ENCODE measurements at places on chromosomes 4 and X.

DNA sequence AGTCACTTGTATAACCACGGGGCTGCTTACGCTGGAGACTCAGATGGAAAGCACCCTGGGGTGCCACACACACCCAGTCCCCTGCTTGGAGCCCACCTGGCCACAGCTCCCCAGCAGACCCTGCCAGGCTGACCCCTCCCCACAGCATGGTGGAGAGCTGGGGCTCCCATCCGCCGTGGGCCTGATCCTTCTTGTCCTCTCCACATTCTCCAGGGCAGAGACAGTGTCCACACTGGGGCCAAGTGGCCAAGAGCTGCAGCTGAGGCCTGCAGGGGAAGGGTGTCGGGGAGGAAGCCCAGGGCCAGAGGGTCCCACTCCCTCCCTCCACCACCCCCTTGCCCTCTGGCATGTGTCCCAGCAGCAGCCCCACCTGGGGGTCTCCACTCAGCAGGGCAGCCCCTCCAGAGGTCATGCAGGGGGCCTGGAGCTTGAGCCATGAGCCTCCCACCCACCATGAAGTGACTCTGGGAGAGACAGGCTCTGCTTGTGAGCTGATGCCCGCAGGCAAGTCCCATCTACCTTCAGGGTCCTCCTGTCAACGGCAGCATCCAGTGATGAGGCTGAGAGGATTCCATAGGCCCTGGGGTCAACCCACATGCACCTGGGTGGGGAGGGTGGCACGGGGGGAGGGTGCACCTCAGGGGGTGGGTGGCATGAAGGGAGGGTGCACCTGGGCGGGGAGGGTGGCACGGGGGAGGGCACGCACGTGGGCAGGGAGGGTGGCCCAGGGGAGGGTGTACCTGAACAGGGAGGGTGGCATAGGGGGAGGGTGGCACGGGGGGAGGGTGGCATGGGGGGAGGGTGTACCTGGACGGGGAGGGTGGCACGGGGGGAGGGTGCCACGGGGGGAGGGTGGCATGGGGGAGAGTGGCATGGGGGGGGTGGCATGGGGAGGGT, 56.4 kb downstream of the FAM53A start:
- no peak for DNase-seq

GRCh38 chrX:134803060-134803459, 144.8 kb upstream of the PLAC1 start:
- DNase-seq = no peak

DNA sequence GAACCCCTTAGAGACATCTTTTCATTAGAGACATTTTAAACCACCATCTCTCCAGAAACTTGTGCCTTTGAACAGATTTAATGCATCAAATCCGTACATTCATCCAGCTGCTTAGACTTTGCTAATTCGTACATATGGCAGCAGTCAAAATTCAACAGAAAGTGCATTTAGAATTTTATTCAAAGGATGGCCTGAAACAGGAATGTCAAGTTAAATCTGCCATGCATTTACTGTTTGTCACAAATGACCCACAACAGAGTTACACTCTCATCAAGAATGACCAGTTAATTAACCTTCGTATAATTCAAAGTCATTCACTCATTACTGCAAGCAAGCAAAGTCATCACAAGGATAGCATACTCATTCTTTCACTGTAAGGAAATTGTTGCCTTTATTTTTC, 284.3 kb downstream of the SLC7A11 start:
- no peak for DNase-seq

DNA sequence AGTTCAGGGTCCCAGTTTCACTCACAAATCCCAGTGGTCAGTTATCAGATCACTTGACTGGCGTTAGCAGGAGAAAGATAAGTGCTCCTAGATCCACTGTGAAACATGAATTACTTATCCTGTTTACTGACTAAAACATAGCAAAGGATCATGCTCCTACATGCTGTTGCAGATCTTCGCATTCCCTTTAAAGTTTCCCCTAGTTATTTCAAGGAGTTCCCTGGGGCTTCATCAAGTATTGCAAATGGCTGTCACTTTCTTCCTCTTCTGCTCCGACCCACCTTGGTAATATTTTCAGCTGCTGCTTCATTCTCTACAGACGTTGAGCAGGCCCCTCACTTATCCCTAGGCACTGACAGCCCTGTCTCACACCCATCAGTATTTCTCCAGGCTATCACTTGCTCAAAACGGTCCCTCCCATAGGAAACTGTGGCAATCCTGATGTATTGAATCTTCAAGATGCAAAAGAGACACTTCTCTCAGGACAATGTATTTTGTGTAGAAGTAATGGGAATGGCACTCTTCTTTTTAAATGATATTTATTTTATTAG, 466.0 kb downstream of the INPP4B start:
- no peak for DNase-seq

DNA sequence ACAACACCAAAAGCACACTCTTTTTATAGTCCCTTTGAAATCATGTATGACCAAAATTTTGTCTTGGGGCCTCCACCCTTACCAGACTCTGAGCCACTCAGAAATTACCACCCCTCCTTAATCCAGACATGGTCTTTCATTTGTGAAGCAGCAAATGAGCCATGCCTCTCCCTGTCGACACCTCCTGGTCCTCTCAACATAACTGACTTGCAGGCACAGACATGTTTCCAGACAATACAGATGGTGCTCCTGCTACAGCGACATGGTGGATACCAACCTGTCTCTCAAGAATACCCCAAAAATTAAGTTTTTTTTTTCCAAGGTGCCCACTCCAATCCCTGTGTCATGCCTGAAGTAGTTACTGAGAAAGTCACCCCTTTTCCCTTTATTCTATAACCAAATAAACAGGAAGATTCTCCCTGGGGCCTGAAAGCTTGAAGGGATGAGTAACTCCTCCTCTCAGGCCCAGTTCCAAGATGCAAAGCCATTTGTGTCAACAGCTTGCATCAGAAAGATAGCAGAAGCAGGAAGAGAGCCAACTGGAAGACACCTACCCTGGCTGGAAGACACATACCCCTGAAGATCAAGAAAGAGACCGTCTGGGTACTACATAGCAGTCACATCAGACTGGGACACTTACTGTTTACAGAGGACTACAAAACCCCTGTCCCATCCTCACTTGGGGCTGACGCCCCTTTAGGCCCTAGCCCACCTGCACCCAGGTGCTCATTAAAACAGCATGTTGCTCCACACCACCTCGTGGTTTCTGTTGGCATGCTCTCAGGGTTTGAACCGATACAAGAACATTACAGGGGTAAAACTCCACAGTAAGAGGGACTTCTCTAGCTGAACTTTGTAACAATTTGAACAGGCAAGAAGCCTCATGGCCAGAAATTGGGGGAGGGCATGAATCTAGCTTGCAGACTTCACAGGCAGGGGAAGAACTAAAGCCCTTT, 5.5 kb upstream of the UGT2B17 start:
- no peak for DNase-seq

DNA sequence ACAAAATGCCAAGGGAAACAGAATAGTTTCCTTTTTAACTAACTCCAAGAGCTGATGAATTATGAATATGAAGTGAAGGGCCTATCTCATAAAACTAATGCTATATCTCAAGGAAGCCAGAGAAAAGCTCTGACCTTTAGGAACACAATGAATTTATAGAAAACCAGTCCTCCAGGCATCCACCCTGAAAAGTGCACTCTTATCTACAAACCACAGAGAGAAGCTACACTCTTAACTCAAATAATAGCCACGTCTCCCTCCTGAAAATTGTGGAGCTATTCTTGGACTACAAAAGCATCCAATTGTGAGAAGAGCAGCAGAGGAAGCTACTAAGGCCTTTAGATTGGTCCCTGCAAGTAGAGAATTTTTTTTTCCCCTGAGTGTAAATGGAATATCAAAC, 253.9 kb downstream of the IL15 start:
- DNase-seq = no peak

DNA sequence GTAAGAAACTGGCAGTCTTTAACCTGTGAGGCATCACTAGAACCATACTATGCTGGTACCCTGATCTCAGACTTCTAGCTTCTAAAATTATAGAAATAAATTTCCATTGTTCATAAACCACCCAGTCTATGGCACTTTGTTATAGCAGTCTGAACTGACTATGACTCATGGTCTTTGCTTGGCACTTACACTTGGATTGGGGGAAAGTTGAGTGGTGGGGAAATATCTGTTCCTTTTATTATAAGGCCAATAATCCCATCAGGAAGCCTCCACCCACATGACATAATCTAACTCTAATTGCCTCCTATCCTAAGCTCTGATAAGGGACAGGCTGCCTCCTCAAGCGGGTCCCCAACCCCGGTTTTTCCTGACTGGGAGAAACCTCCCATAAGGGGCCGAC, 61.4 kb upstream of the PACRGL start:
- no peak for DNase-seq

DNA sequence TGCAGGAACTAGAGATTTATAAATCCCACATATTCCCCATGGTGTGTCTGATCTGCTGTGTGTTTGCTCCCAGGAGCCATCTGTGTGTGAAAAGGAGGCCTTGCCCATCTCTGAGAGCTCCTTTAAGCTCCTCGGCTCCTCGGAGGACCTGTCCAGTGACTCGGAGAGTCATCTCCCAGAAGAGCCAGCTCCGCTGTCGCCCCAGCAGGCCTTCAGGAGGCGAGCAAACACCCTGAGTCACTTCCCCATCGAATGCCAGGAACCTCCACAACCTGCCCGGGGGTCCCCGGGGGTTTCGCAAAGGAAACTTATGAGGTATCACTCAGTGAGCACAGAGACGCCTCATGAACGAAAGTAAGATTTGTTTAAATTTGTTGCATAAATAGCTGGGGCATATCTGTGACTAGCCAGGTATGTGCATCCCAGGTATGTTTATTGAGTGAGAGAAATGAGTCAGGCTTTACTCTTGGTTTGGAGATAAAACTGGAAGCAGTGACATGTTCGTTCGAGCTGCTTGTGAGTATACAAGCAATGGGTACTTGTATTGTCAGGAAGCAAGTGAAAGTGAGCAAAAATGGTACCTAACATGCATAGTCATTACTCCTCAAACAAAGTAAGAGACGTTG, 89.5 kb downstream of the PTTG2 start:
- DNase-seq = no peak

GRCh38 chr4:147174591-147174990, 228.9 kb upstream of the TTC29 start:
- no peak for DNase-seq

DNA sequence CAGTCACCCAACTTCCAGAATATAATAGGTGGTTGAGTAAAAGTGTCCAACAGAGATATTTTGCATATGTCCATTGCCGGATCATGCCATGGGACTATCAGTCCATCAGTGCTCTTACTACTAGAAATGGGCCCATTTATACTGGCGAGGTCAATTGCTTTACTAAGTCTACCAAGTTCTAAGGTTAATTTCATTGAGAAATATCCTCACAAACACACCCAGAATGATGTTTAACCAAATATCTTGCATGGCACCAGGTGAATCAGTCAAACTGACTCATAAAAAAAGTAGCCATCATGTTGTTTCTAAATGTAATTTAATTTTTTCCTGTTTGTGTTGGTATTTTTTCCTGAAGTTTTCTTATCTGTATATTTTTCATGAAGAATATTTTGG, 1217.0 kb downstream of the RAPGEF2 start:
- no peak for DNase-seq

DNA sequence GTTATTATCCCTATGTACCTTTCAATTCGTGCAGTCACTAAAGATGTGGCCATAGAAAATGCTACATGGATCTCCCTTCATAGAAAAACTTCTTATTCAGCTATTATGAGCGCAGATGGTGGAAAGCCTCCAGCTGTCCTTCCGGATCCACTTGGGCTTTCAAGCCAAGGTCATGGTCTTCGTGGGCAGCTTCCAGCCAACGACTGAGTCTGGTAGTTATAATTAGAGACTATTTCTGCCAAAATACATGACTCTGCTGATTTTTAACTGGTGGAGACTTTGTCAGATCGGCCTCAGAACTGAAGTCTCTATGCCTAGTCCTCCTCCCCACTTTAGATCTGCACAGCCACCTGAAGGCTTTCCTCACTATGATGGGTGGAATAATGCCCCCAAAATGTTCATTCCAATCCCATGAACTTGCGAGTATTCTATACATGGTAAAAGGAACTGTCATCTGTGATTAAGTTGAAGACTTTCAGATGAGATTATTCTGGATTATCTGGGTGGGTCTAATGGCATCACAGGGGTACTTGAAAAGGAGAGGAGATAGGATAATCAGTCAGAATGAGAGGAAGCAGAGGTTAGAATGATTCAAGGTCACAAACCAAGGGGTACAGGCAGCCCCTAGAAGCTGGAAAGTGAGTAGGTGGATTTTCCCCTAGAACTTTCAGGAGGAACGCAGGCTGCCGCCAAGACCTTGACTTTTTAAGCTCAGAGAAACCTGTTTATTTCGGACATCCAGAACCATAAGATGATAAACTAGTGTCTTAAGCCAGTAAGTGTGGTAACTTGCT, 171.1 kb upstream of the CXCL13 start:
- DNase-seq = no peak

GRCh38 chr4:161519611-161520010, 644.2 kb downstream of the FSTL5 start:
- DNase-seq = no peak

DNA sequence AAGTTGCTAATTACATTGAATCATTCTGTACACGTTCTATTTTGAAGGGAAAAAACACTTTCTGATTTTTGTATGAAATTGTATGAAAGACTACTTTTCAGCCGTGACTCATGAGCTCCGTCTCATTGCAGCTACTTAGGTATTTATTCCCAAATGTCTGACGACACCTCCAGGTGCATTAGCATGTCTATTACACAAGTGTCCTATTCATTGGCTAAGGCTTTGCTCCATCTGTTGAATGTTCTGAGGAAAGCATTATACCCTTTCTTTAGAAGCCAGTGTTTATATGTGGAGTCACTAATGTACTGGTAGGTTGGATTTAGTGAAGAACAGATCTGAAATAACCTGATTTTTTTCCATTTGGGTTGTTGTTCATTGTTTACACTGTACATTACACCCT, 51.8 kb downstream of the MAP7D3 start:
- DNase-seq = no peak

DNA sequence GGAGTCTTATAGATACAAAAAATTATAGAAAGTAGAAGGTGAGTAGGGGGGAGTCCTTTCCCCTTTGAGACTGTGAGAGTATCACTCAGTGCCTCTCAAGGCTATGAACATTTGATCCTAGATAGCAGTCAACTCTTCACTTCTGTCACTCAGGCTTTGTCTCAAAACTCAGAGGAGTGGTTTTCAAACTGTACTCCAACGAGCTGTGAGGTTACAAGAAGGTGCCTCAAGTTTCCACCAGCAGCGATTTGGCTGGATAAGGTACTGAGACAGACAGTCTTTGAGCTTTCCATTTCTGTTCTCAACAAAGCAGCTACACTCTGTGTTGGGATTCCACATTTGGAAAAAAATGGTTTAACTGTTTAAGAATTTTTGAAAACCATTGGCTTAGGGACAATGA, 48.0 kb upstream of the NDST3 start:
- DNase-seq = no peak
